GM12891 (cell line): ENCODE measurements at places on chromosomes 5 and 9.

DNA sequence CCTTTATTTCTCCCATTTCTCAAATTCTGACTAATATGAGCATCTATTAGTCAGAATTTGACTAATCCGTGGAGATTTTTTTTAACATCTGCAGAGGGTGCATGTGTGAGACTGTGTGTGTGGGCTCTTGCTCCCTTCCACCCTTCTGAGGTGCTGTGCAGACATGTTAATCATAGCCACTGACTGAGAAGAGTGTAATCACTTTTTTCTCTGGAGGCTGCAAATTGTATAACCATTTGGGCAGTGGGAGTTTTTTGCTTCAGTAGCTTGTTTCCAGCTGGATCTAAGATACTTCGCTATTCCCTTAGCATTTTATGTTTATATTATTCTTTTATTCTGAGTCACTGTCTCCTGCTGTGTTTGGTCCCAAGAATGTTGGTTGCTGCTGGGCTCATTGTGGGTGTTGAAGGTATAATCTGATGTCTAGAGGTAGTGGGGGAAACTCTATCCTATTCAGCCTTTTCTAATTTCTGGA lies 66.2 kb downstream of the ARHGEF28 start:
- DNase-seq = no peak

- no peak for DNase-seq
Observed at GRCh38 chr5:122586351-122586750, 188.5 kb upstream of the SNX2 start.

DNA sequence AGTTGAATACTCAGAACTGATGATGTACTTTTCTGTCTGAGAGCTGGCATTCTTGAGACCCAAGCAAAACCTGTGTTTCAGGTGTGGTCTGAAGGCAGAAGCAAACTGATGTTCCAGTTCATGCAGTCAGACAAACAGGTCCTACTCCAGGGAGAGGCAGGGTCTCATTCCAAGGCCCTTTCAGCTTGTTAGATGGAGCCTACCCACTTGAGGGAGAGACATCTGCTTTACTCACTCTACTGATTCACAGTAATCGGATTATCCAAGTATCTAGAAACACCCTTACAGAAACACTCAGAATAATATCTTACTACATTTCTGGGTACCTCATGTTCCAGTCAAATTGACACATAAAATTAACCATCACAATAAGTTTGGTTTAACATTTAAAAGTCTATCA lies 207.8 kb downstream of the KDM4C start:
- no peak for DNase-seq

DNA sequence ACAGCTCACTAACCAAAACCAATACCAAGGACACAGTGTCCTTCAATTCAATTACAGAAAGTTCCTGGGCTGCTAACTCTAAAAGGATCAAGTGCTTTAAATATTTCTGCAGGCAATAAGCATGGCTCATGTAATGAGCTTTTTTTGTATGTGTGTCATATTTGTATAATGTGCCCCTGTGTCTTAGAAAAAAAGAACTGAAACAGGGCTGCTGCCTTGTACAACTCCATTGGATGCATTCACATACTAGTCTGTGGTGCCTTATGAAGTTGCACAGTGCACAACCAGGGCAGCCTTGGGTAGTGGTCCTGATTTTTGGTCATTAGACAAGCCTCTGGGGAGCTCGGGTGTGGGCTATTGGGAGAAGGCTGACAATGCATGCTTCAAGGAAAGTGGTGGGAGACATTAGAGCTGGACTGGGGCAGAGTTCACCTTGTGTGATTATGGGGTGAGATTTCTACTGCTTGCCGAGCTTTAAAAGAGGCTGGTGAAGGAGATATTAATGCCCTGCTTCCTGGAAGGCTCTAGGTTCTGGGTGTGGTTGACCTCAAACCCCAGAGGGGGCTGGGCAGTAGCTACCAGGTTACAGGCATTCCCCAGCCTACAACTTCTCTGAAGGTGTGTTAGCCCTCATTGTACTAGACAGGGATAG lies 3.6 kb upstream of the CPEB4 start:
- no peak for DNase-seq

DNA sequence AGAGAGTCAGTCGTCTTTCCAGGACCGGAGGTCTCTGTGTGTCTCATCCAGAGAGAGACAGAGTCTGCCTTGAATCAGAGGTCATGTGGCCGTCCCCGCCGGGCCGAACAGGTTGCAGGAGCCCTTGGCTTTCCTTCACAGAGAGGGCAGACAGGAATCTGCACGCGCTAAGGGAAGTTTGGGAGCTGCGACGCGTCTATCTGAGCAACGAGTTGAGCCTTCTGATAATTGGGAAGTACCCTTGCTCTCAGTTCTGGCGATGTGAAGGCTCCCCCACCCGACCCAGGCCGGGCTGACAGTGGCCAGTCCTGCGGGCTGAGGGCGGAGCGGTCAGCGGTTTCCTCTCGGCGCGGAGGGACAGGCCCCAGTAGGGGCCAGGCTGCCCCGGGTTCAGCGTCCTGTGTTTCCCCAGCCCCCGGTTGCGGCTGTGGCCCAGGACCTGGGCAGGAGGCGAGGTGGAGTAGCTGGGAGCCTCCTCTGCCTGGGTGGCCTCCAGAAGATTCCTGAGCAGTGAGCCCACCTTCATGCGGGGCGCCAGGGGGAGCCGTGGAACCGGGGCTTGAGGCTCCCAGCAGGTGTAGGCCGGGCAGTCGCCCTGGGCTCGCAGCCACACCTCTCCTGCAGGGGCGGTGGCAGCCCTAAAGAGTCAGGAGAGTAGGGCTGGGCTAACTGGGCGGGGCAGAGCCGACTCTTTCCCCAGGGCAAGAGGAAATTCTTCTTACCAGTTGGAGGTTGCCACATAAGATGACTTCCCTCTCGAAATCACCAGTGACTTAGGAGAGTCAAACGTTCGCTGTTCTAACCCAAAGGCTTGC lies 13.9 kb downstream of the NR2F1 start:
- no peak for DNase-seq

DNA sequence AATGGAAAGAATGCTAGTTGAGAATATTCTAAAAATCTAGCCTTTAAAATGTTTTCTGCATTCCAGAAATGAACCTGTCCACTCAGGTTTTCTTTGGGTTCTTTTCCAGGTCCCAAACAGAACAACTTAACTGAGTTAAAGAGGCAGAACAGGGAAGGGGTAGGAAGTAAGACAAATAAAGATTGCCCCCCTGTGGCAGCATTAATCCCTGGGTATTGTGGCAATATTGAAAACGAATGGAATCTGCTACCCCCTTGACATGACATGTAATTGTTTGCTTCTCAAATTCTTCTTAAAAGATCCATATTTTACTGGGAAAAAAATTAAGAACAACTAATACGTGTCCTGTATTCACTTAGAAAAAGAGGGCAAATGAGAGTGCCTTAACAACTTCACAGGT lies 9.3 kb upstream of the RBM22 start:
- no peak for DNase-seq

GRCh38 chr5:151608522-151608921 lies 17.4 kb upstream of the FAT2 start:
- no peak for DNase-seq

GRCh38 chr5:40682154-40683017 lies 2.7 kb downstream of the PTGER4 start:
- DNase-seq = no peak

- peak; percentile 30 for DNase-seq
Observed at GRCh38 chr5:80672140-80672736, 17.5 kb upstream of the DHFR start.

DNA sequence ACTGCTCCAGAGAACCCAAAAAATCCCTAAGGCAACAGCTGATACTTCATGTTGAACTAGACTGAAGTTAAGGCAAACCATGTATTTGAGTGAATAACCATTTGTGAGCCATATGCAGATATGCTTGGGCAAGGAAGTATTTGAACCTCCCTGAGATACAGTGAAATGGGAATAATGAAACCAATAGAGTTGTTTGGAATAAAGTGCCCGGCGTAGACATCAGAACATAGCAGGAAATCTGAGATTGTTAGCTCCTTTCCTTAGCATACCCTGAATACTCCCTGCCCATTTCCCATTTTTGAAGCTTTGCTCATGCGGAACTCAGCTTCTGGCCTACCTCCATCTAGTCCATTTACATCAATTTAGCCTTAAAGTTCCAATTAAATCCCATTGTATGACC lies 611.9 kb downstream of the EFNA5 start:
- no peak for DNase-seq

DNA sequence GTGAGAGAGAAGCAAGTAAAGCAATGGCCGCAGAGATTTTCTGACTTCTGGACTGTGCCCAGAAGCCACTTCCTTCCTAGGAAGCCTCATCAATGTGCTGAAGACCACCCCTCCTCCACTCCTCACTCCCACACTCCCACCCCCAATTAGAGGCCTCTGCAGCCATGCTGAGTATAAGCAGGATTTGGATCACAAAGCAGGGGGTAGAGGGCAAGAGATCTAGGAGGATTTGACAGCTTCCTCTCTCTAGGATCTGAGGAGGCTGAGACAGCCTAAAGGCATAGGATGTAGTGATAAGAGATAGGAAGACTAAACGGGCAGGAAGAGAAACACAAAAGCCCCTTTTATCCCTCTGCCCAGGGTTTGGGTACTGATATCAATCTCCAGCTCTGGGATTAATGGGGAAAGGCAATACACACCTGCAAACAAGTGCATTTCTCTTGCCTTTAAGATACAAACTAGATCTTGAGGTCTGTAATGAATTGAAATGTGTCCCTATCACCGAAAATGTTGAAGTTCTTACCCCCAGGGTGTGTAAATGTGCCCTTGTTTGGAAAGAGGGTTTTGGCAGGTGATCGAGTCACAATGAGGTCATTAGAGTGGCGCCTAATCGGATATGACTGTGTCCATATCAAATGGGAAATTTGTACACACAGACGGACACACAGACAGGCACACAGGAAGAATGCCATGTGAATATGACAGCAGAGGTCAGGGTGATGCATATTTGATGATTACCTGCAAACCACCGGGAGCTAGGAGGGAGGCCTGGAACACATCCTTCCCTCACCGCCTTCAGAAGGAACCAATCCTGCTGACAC lies 28.5 kb downstream of the KCNV2 start:
- no peak for DNase-seq

- no peak for DNase-seq
Observed at GRCh38 chr9:112501287-112501686, 14.7 kb downstream of the KIAA1958 start.

DNA sequence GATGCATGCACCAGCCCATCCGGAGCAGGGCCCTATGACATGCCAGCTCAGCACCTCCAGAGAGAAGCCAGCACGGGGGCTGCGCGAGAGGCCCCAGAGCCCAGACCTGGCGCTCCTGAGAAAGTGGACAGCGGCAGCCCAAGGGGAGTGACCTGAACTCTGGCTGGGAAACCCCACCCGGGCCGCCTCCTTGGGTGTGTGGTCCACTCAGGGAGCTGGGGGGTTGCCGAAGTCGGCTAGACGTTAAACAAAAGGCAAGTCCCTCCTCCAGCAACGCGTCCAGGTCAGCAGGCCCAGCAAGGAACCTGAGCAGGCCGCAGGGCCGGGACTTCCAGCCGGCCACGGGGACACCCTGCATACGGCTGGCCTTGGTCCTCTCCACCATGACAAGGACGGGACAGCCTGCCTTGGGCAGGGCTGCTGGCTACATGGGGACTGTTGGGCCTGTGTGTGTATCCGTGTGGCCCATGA lies 35.7 kb downstream of the NACC2 start:
- DNase-seq = peak; percentile 17
